ENCODE measurements at places on chromosomes 6 and 20.
A peak's percentile ranks its signal among the peaks of the same experiment; 100 is the strongest.

GRCh38 chr6:123127807-123128206 is 131.8 kb downstream of the CLVS2 start:
- no peak for DNase-seq

GRCh38 chr6:169990095-169991030 is 238.9 kb downstream of the ERMARD start:
- no peak for DNase-seq

- no peak for DNase-seq
Observed at GRCh38 chr6:132084811-132085509, 133.8 kb upstream of the CCN2 start.

- no peak for DNase-seq
Observed at GRCh38 chr6:31723980-31724691, 963 bp downstream of the MPIG6B start.

- DNase-seq = no peak
Observed at GRCh38 chr6:90068264-90068663, 174.0 kb downstream of the GJA10 start.

DNA sequence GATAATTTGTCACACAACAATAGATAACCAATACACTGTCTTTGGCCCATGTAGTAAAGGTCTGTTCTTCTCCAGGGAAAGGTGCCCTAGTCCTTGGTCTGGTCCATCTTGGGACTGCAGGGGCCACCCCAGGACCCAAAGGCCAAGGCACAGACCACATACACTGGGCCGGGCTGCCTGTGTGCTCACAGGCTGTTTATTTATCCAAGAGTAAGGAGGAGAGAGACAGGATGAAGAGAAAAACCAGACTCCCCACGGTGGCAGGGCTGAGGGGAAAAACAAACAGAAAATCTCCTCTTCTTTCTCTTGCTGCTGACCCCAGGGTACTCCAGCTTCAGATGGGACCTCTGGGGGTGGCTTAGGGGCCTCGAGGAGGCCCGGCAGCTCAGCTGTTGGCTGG is 6.5 kb upstream of the CDK5RAP1 start:
- DNase-seq = no peak

GRCh38 chr20:20395087-20395486 is 27.2 kb downstream of the INSM1 start:
- DNase-seq = no peak

DNA sequence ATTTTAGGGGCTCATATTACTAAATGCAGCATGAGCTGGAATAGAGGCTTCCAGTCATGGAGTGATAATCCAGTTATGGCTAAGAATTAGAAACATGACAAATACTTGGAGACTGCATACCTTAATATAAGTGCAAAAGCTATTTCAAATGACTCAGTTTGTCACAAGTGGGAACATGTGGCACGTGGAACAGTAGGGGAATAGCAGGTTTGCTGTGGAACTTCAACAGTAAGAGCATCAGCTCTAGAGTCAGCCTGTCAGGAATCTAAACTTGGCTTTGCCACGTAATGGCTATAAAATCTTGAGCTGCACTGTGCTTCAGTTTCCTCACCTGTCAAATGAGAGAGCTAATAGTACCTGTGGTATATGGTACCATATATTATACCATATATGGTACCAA is 62.1 kb downstream of the HTR1B start:
- no peak for DNase-seq

GRCh38 chr6:150528648-150529285 is 70.9 kb upstream of the PLEKHG1 start:
- DNase-seq = no peak

DNA sequence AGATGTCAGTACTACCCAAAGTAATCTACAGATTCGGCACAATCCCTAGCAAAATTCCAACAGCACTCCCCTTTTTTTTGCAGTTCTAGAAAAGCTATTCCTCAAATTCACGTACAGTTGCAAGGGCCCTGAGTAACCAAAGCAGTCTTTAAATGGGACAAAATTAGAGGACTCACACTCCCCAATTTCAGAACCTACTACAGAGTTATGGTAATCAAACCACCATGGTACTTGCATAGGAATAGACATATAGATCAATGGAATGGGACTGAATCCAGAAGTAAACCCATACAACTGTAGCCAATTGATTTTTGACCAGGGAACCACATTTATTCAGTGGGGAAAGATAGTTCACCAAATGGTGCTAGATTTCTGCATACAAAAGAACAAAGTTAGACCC is 350.8 kb downstream of the CDKAL1 start:
- DNase-seq = no peak

- DNase-seq = no peak
Observed at GRCh38 chr20:22770241-22770800, 185.9 kb upstream of the FOXA2 start.

DNA sequence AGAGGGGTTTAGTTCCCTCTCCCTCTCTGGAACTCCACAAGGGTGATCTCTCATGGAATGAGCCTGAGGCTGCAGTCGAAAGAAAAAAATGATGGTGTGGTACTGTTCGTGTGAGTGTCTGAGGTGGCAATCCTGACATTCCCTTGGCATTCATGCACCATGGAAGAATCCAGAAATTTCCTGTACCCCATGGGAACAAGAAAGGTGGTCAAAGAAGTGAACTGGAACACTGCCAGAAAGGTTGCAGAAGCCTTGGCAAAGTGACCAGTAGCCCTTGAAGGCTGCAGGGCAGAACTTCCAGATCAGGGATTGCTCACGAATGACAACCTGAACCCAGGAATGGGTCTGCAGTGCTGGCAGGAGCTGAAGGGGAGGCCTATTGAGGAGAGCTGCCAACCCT is 394.7 kb downstream of the CD83 start:
- no peak for DNase-seq

- DNase-seq = no peak
Observed at GRCh38 chr6:153130515-153131036, 506 bp downstream of the RGS17 start.

GRCh38 chr6:8688821-8689220 is 253.5 kb upstream of the SLC35B3 start:
- no peak for DNase-seq

DNA sequence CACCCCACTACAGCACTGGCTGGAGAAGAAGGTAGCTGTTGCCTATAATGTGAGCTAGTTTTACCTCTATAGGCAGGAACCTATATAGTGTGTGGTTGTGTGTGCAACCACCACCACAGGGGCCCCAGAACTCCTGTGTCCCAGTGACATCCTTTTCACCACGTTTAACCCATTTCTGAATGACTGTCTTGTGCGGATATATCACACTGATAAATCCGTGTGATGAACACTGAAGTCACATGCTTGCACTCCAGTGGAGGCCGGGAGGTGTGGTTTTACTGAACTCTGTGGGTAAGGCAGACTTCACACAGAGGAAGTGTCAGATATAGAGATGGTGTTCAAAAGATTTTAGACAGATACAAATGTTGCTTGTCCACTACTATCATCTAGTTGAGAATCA is 32.5 kb downstream of the SDHAF4 start:
- no peak for DNase-seq

- no peak for DNase-seq
Observed at GRCh38 chr20:38214256-38215193, 46.0 kb downstream of the KIAA1755 start.

- no peak for DNase-seq
Observed at GRCh38 chr20:53216478-53216855, 244.3 kb downstream of the TSHZ2 start.

GRCh38 chr6:21050935-21051334 is 516.7 kb downstream of the CDKAL1 start:
- DNase-seq = no peak

GRCh38 chr6:43093436-43094289 is 17.5 kb downstream of the PTK7 start:
- DNase-seq = no peak

- DNase-seq = no peak
Observed at GRCh38 chr6:33197431-33198048, 2.9 kb downstream of the RXRB start.

DNA sequence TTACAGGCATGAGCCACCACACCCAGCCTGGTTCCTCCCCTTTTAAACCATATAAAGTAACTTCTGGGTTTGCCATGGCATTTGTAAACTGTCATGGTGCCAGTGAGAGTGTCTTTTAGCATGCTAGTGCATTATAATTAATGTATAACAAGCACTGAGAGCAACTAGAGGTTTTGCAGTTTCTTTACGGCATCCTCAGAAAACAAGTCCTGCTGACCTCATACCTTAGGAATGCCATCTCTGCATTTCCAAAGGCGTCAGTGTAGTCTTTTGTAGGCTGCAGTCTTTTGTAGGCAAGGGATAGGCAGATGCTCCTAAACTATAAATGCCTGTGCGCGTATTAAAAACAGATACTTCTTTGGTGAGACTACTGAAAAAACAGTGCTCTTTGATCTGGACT is 75.0 kb upstream of the EZR start:
- DNase-seq = no peak

GRCh38 chr6:137811916-137812553 is 55.0 kb upstream of the TNFAIP3 start:
- no peak for DNase-seq

DNA sequence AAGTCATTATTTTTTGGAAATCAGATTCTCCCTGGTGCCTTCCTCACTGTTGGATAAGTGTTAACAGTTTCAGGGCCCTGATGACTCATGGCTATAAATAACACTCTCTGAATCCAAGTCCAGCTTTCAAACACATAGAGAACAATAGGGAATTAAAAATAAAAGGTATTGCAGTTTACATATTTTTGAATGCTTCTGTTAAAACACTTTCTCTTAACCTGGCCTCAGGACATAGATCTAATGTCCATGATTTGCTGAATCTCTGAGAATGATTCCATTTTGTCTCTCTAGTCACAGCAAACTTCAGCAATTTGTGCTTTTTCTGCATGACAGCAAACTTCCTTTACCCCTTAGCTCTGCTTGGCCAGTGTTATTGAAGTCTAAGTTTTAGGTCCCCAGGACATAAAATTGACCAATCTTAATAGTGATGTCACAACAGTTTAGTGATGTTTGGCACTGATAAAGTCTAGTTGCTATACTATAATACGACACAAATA is 1192.4 kb upstream of the CITED2 start:
- no peak for DNase-seq

GRCh38 chr6:44921798-44922197 is 406.3 kb upstream of the RUNX2 start:
- DNase-seq = no peak

DNA sequence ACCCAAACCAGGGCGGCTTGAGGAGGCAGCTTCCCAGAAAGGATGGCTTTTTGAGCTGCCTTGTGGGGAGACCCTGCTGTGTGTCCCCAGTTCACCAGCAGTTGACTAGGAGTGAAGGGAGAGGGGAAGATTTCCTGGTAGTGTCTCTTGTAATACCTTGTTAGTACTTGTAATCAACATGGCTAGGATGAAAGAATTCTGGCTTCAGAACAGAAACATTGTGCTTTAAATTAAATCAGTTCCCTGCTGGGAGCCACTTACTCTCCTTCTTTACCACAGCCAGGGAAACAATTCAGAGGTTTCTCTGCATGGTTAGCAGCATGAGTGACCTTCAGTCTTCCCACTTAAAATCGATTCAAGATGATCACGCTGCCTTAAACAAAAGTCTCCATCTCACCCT is 525.4 kb upstream of the ID4 start:
- DNase-seq = no peak

GRCh38 chr6:30156774-30157173 is 4.2 kb downstream of the TRIM10 start:
- DNase-seq = no peak

DNA sequence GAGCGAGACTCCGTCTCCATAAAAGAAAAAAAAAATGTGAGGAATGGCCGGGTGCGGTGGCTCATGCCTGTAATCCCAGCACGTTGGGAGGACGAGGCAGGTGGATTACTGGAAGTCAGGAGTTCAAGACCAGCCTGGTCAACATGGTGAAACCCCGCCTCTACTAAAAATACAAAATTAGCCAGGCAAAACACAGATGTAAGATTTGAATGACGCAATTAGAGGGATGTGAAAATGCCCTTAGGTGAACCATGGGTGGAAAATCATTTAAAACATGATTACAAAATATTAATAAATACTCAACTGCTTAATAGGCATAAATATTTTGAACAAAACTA is 20.9 kb downstream of the COL9A3 start:
- DNase-seq = no peak

GRCh38 chr6:31794866-31795615 is 511 bp downstream of the VARS1 start:
- no peak for DNase-seq

GRCh38 chr6:129894921-129895320 is 33.8 kb upstream of the TMEM244 start:
- no peak for DNase-seq

DNA sequence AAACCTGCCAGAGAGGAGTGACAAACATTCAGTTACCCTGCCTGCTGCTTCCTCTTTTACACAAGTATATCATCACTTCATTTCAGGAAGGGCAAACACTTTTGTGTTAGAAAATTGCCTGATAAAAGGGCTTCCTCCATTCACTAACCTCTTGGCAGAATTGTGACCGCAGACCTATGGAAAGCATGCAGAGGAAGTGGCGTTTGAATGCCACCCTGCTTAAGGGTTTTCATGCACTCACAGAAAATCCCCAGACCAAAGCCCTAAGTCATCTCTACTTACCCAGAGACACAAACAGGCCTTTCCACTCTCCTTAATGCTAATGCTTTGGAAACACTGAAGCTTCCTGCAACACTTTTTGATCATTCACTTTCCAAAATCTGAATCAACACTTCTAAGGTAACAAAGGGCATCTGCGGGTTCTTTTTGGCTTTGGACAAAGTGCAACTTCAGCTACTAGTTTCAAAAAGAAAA is 22.1 kb upstream of the RALGAPA2 start:
- DNase-seq = no peak

DNA sequence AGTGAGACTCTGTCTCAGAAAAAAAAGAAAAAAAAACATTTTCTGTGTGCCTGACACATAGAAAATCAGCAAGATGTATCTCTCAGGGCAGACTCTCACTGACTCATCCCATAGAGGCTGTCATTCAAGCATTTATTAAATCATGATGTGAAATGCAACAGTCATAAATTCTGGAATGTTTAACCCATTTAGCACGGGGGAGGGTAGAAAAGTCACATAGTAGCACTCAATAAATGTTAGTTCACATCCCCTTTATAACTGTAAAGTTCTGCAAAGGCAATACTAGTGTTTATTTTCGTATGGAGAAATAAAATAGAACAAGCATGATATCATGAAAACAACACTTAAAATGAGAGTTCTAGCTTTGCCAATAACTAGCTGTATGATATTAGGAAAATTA is 15.5 kb upstream of the CARMIL1 start:
- DNase-seq = no peak

GRCh38 chr20:21344206-21344900 is 41.2 kb downstream of the XRN2 start:
- no peak for DNase-seq

GRCh38 chr6:3719462-3720308 is 31.8 kb downstream of the PXDC1 start:
- no peak for DNase-seq

- DNase-seq = peak; percentile 21
Observed at GRCh38 chr6:90175627-90176538, 120.8 kb downstream of the BACH2 start.

DNA sequence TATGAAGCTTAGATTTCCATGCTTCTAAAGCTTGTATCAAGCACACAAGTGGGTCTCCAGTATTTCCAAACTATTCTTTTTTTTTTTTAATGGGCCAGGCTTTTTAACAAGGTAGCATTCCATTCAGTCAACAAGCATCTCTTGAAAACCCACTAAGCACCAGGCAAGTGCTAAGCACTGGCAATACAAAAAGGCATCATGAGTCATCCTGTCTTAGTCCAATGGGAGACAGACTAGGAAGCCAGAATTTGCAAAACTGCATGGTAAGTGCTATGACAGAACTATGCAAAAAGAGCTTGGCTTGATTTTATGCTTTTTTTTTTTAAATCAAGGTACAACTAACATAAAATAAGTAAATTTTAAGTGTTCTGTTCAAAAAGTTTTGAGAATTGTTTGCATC is 109.3 kb upstream of the DST start:
- no peak for DNase-seq

Measured in T-helper 9 cell (primary cell).